ENCODE measurements at places on chromosomes 3 and 15.

DNA sequence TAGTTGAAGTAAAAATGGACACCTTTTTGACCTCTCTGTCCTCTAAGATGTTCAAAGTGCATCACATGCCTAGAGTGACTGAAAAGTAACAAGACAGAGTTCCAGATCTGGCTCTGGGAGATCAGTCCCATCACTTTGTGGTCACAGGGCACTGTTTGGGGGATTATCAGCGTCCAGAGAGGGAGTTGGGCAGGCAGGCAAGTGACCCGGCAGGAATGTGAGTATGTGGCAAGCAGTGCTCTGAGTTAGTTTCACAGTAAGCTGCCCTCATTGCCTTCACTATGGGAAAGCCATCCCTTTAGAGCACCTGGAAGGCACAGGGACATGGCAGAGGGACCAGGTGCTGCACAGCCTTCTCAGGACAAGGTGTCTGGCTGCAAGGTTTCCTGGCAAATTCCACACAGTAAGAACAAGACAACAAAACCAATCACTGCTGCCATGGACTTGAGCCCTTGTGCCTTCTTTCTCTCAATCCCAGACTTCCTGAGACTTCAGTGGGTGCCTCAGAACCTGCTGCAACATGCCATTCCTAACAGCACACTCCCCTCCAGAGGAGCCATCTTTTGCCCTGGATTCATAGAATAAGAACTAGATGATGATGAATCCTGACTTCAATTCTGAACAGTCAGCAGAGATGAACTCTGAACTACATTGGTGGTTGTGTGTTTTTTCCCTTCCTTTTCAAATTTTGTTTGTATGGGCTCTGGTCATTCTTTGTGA, 55.2 kb downstream of the TIPARP start:
- no peak for DNase-seq

GRCh38 chr15:68507447-68507846, 71.3 kb upstream of the CORO2B start:
- no peak for DNase-seq

DNA sequence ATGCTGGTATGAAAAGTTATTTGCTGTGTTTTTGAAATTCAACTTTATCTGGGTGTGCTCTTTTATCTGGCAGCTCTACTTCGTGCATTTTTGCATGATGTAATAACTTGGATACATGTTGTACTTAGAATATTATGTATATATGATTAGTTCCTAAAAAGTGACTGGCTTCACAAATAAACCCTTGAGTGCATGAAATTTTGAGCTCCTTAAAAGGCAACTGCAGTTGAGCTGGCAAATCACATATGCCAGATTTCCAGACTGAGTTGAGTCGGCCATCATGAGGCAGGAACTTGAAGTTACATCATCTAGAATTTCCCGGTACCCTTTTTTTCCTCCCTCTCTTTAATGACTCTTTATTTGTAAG, 162.5 kb downstream of the FNDC3B start:
- no peak for DNase-seq

- peak; percentile 32 for DNase-seq
These were observed 81.9 kb downstream of the CCK start for GRCh38 chr3:42183991-42184632.

GRCh38 chr3:67866571-67866970, 212.2 kb upstream of the SUCLG2 start:
- no peak for DNase-seq

DNA sequence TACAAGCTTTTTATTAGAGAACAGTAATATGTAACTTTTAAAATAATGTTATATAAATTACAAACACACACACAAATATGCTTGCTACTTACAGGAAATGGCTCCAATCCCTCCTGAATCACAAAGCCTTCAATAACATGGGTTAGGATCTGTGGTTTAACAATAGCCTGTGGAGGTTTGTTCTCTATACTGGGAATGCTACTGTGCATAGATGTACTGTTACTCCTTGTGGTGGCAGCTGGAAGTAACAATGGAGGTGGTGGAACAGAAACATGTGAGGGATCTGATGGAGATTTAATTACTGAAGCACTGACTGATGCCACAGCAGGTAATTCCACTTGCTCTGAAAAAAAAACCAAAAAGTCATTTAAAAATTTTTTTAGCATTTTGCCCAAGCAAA, 64.4 kb downstream of the PHC3 start:
- DNase-seq: peak; percentile 6

DNA sequence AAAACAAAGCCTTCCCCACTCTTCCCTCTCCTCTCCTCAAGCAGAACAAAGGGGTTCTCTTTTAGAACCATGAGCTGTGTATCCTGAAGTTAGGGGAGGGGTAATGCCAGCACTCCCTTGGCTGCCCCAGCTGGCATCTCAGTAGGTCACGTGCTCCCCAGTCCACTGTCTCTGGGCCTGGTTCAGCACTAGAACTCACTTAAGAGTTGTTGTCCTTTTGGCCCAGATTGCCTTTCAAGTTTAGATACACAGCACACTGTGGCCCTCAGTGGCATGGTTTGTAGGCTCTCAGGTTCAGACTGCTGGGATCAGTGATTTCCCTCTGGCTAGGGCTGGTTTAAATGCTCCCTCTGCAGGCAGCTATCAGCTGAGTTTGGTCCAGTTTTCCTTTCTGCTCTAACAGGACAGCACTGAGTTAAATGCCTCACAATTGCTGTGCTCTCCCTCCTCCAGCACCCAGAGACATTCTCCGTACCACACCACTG, 188.4 kb upstream of the ST8SIA2 start:
- no peak for DNase-seq

- DNase-seq: no peak
These were observed 28.6 kb downstream of the EHD4 start for GRCh38 chr15:41943543-41944312.

DNA sequence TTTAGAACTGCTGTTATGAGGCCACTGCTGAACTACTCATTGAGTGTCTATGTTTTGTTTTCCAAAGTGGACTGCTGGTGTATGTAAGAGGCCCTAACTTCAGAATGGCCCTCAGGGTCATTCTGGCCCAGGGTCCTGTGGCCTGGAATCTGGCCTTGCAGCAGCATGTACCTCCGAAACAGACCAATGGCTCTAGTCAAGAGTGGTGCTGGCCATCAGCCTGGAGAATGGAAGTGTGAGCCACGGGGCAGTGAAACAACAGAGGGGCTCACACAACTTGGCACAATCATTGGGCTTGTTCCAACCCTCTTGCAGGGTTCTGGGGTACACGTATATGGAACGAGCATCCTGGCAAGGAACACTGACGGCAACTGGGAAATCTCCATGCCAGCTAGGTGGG, 40.5 kb downstream of the SCN5A start:
- DNase-seq: no peak

DNA sequence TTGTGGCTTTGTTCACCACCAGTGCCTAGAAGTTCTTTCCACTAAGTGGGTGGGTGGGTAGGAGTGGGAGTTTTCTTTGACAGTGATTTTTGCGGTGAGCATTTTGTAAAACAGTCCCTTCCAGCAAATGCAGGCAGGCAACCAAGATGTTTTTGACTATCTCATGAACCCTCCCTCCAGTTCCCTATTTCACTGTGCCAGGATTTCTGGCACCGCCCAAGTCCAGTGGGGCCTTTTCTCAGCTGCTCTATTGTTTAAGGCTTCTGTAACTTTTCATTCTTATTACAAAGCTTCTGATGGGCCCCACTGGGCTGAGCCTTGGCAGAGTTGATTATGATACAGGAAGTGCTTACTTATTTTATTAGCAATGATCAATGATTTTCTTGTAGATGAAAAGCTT, 236.0 kb downstream of the EDEM1 start:
- no peak for DNase-seq

DNA sequence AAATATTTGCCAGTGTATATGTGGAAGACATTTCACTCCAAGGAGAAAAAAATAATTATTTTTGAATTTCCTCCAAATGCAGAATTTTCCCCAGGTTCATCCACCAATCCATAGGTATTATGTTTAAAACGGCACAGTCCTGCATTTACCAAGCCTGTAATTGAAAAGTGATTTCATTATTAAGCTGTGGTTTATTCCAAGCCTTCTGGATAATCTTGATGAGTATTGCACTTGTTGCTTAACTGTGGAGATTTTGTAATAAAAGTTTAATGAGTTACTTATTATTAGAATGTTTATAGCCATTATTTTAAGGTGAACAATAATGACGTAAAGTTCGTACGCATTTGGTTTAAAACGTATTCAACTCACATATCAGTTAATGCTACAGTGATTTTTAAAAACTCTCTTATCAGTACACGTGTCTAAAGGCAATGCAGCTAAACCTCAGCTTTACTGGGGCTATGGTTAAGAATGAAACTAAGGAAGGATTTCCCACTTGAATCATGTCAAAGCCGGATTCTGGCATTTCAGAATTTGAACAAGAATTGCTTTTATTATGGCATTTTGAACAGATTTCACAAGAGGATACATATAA, 283.9 kb downstream of the MECOM start:
- no peak for DNase-seq

DNA sequence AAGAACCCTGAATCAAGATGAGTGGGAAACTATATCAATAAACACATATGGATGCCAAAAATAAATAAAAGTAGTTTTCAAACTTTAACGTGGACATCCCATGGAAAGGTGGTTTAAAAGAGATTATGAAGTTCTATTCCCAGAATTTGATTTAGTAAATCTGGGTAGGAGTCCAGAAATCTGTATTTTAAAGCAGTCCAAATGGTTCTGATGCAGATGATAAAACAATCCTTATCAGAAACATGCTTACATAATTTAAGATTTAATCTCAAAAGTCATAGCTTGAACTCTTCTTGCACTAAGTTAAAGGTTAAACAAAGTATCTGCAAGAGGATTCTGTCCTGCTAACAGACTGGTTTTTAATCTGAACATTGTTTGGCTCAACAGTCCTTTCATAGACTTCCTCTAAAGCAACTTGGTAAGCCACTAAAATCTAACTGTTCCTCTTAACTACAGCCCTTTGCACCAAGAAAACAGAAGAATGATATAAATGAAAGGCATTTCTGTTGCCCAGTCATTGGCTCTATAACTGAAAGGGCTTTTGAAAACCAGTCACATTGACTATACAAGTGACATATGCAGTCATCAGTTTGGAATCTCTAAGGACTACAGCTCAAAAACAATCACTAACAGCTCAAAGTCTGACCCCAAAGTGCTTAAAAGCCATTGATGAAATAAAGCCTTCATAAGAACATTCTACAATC, 23.4 kb upstream of the MAP4 start:
- DNase-seq: no peak

GRCh38 chr3:127637546-127637945, 8.6 kb downstream of the PODXL2 start:
- peak; percentile 18 for DNase-seq

- peak; percentile 8 for DNase-seq
These were observed 674.4 kb downstream of the NTRK3 start for GRCh38 chr15:87582169-87582568.

DNA sequence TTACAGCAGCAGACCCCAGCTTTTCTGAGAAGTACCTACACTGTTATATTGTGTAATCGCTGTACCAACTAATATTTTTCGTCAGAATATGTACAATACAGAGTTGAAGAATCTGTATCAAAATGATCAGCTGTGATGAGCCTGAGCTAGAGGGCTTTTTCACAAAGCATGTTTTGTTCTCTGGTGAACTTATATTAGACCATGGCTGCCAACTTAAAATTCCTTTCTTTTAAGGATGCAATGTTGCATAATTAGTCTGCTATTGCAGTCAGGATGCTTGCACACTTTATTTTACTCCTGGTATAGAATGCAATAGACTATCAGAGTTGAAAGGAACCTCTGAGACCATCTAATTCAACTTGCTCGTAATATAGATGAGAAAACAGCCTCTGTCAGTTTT, 127.8 kb downstream of the RBMS3 start:
- no peak for DNase-seq

DNA sequence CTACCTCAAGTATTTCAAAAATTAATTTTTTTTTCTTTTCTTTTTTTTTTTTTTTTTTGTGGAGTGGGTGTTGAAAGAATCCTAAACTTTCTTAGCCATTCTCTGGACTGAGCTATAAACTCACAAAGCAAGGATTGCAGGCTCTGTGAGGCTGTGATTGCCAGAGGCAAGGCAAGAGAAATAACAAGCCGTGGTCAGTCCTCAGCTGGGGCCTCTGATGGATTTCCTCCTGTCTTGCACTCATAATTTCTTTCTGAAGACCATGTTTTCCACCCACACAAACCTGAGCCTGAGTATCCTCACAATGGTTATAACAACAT, 1.3 kb downstream of the CX3CR1 start:
- no peak for DNase-seq

DNA sequence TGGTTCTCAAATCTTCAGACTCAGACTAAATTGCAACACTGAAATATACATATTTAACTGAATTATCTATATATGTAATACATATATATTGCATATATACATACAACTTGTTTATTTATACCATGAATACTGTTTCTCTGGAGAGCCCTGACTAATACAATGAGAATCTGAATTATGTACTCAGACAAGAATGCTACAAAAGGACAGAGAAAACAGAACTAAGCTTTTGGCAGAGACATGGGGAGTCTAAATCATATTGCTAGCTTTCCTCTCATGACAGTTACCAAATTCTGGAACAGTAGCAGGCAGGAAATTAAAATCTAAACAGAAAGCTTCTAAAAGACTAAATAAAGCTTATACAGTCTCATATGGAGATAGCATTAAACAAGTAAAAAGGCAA, 142.4 kb upstream of the KCNMB2 start:
- no peak for DNase-seq

- DNase-seq: no peak
These were observed 523.7 kb upstream of the TGFBR2 start for GRCh38 chr3:30082652-30083051.

All from NCI-H526 (cell line).